Hypothalamus (tissue), 51 donors: ENCODE measurements at places on chromosomes 7 and 10.

- DNase-seq: no peak
These were observed 273.6 kb downstream of the PHTF2 start for GRCh38 chr7:78072201-78072590.

GRCh38 chr7:28627896-28628295, 215.6 kb downstream of the CREB5 start:
- DNase-seq: no peak

GRCh38 chr10:80530816-80531215, 6.9 kb upstream of the SH2D4B start:
- DNase-seq: no peak

- no peak for DNase-seq
These were observed 216.2 kb downstream of the KIAA1217 start for GRCh38 chr10:24425151-24425550.

DNA sequence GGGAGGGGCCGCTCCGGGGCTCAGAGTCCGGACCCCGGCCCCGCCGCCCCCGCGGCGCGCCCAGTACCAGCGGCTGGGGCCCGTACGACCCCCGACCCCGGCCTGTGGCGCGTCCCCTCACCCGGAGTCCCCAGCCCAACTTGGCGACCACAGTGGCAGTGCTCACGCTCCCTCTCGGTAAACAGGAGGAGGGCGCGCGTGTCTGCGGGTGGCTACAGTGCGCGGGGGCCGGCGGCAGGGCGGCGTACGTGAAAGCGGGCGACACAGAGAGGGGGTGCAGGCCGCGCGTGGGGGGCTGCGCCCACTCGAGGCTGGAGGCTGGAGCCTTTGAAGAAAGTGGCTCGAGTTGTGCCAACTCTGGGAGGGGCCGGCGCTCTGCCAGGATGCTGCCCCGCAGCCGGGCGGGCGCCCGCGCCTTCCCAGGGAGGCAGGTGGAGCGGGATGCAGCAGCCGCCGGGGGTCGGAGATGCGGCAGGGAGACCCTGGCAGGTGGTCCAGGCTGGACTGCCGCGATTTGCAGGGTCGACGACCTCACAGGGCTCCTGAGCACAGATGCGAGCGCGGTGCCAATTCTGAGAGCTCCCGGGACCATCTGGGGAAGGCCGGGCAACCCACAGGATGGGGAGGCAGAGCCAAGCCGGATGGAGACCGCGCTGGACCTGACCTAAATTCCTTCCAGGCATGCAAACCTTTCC, 655 bp downstream of the PTPRE start:
- no peak for DNase-seq

GRCh38 chr10:130014263-130015074, 50.4 kb upstream of the EBF3 start:
- no peak for DNase-seq

GRCh38 chr7:128781126-128781525, 5.5 kb upstream of the OPN1SW start:
- DNase-seq: no peak

DNA sequence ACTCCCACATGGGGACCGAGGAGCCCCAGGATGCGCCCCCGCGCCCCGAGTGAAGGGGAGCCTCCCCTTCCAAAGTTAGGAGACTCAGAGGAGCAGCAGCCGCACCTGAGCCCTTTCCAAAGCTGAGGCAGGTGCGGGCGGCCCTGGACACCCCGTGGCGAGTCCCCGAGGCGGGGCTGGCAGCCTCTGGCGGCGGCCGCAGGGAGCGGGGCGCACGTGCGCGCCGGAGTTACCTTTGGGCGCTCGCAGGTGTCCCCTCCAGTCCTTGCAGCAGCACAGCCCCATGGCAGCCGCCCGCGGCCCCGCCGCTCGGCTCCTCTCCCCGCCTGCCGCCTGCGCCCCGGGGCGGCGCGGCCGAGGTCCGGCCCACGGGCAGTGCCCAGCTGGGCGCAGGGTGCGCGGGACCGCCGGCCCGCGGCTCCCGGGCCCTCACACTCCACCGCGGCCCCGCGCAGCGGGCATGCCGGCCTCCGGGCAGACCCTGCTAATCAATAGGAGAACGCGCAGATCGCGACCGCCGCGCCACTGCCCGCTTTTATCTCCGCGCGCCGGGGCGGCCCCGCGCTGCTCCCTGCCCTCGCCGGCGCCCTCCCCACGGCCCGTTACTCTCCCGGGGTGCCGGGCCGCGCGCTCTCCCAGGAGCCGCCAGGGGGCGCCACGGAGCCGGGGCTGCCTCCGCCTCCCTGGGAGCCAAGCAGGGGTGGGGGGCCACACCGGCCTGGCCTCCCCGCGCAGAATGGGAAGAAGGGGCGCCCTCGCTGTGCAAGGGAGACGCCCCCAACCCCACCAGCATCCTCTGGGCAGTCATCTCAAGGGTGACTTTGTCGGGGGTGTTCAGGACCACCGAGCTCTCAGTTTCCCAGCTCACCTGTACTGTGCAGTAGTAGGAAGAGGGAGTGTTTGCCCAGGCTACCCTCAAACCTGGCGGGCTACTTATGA, 80.8 kb downstream of the ARHGAP22 start:
- DNase-seq: no peak

DNA sequence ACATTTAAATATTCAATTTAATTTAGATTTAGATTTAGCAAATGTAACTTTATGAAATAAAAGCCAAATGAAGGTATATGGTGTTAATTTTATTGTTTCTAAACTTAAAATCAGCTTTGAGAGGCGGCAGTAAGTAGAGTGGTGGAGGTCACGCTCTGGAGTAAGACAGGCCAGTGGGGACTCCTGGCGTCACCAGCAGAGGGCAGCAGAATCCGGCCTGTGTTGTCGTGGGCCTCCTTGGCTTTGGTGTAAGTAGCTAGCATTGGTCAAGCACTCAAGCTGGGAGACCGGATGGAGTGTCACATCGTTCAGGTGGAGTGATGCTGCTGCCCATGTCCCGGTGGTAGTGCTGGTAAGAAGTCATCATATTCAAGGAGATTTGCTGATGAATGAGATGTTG, 98.7 kb upstream of the DNAJB6 start:
- no peak for DNase-seq

DNA sequence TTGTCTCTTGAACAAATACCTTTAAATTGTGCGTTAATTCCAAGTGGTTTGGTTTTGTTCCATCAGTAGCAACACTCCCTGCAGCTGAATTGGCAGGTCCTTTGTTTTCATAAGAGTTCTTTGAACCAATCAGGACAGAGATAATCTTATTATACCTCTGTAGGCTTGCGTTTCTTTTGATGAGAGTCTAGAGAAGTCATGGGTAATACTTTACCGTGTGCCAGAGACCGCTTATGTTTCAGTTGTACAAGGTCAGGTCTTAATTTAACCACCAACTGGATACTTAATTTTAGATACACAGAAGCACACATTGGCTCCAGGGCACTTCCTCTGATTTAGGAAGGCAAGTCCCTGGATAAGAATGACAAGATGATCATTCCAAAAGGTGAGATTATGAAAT, at the start of gene ASB15:
TSS of gene ASB15 (plus strand) at position 292 of the 400 bp plus-strand sequence. CDS start 12,682 bp downstream, outside the sequence.
- DNase-seq: no peak

GRCh38 chr10:11930312-11930978, 107.3 kb downstream of the PROSER2 start:
- DNase-seq: no peak

GRCh38 chr7:75772081-75773077, at the start of gene CCL26:
Gene CCL26, minus strand, starts transcription at chr7:75772211. Its CDS starts 35 bp downstream, at chr7:75772176.
- no peak for DNase-seq

DNA sequence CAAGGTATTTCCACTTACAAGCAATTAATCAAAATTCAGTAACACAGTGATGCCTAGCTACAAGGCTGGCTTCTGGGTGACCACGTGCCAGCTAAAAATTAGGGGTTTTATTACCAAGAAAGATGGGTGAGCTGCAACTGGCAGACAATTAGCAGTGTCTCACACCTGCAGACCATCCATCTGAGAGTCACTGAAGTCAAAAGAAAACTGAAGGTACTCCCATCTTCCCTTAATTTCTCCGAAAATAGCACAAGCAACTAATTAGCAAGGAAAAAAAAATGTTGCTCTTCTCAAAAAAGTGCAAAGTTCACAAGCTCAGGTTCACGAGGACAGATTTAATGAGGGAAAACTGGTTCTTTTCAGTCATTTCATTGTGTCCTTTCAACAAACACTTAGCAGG, 28.4 kb downstream of the RSU1 start:
- no peak for DNase-seq

- no peak for DNase-seq
These were observed 170.8 kb upstream of the KLF14 start for GRCh38 chr7:130904792-130905191.

DNA sequence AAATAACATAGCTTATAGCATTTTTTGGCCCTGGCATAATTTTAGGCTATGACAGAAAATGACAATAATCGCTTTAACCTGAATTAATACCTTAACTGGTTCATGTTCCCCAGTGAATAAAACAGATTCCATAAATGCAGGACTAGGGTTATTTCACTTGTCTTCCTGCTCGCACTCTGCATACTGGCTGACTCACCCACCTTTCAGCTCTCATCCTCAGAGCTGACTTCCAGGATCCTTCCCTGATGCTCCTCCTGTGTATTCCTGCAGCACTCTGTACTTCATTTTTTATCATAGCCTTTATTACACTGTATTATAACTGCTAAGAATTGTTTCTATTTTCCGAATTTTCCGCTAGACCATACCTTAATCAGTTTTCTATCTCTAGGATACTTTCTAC, 123.7 kb downstream of the AVL9 start:
- DNase-seq: no peak

DNA sequence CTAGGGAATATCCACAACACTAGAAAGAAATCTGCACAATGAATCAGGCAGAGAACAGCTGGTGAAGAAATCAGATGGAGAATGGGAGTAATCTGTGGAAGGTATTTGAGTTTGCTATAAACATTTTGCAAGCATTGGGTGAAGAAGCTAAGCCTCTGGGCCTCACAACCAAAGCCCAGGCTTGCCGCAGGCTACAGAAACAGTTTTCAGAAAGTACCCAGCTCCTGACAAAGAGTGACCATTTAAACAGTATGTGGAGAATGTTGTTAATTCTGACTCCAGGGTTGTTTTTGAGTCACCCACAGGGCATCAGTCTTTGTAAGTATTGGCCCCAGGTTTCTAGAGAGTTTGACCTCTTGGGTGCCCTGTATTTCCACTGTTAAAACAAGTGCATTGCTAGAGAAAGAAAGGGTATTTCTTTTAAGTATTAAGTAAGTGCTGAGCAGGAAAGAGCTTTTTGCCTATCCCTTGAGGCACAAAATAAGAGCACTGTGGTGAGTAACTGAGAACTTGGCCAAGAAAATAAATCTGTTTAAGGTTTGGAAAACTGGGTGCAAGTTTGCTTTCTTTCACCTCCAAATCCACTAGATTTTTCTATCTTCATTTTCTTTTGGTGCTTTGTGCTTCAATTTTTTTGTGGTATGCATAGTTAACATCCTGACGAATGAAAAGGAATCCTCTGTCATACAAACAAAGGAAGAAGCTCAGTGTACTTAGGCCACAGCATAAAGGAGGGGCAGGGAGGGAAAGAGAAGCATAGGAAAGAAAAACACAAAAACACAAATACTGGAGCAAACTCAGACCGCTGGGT, 691.8 kb downstream of the SUGCT start:
- DNase-seq: no peak

DNA sequence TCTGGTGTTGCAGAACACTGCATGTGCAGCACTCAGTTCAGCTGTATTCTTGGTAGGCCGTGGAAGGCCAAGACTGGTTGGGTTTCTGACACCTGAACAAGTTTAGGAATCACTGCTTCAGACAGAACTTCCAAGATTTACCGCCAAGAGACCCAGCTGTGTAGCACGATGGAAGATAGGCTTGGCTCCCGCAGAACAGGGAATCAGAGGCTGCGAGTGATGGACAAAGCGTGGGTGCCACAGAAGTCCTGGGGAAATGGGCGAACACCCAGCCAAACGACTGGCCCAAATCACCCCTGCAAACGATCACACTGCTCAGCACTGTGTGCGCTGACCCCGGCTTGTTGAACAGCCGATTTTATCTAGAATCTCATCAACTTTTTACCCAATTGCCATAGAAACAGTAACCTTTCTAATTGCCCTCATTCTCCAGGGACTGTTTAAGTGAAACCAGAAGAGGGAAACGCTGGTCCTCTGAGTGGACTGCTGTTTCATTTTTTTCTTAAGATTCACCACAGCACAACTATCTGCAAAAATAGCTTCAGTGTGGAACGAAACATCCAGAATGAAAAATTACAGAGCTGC, 17.9 kb downstream of the ZFAND2A start:
- DNase-seq: no peak

- DNase-seq: no peak
These were observed 23.5 kb downstream of the HEPACAM2 start for GRCh38 chr7:93202594-93203250.

- no peak for DNase-seq
These were observed 119.0 kb upstream of the IMMP2L start for GRCh38 chr7:111681242-111681641.

DNA sequence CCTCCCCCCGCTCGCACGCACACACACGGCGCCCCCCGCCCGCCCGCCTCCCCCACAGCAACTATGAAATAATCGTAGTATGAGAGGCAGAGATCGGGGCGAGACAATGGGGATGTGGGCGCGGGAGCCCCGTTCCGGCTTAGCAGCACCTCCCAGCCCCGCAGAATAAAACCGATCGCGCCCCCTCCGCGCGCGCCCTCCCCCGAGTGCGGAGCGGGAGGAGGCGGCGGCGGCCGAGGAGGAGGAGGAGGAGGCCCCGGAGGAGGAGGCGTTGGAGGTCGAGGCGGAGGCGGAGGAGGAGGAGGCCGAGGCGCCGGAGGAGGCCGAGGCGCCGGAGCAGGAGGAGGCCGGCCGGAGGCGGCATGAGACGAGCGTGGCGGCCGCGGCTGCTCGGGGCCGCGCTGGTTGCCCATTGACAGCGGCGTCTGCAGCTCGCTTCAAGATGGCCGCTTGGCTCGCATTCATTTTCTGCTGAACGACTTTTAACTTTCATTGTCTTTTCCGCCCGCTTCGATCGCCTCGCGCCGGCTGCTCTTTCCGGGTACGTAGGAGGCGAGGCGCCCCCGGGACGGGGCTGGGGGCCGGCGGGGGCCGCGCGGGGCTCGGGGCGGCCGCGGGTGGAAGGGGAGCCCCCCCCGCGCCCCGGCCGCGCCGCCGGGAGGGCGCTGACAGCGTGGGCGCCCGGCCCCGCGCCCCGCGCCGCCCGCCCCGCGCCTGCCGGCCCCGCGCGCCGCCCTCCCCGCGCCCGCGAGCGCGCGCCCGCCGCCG, 441 bp downstream of the BMI1 start:
- no peak for DNase-seq

- no peak for DNase-seq
These were observed 9.7 kb downstream of the MINDY4 start for GRCh38 chr7:30780941-30781340.
